Transverse colon (tissue), 4 donors: ENCODE measurements at places on chromosomes 1 and 21. TPM values are rescaled to one million over a fixed set of nuclear protein-coding genes. Genes with fewer than 3 reads are reported as not detected.

DNA sequence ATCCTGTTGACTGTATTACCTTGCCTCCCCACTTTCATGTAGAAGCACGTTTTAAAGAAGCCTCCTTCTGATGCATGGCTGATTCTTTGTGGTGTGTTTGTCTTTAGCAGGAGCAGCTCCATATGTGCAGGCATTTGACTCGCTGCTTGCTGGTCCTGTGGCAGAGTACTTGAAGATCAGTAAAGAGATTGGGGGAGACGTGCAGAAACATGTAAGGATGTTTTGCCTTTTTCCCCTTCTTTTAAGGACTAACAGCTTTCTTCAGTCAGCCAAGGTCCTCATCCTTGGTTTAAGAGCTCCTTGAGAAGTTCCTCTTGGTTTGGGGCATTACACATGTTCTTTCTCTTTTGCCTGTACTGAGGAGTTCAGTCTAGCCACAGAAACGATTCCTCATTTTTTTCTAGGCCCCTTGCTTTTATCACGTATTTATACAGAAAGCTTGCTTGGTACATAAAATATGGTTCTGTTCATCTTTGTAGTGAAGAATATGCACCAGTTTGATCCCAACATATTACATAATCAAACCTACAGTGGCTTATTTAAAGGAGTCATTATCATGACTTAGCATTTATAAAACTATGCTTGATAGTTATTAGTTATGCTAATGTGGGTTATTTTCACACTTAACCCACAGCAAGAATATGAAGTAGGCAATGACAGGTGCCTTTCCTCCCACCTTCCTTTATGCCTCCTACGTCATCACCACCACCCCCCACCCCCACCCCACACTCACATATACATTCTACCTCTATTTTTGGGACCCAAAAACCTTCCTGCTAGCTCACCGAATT is 19.6 kb downstream of the CAP1 start:
- H3K27me3 ChIP-seq: no peaks in the 10 kb centered on the region
- no peak overlapping the region for H3K4me3 ChIP-seq

DNA sequence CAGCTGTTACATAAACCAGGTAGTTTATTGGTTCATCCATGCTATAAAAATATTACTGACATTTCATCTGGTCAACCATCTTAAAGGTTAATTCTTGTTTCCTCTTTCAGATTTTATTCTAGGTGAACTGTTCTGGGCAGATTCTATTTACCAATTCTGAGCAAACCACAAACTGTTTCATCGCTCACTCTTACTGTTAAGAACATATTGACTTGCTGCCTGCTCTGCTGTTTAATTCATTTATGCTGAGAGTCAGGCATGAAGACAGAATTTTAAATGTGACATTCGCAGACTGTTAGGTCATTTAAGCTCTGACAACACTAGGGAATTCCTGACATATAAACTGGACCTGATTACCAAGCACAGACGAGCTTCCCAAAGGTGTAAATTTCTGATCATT is 98.3 kb downstream of the PIGK start:
- peaks cover 5% of the 10 kb centered on the region for H3K4me1 ChIP-seq
- no peak for DNase-seq
- no peaks in the 10 kb centered on the region for H3K27me3 ChIP-seq
- no peaks in the 10 kb centered on the region for H3K36me3 ChIP-seq
- no peak overlapping the region for H3K4me3 ChIP-seq

GRCh38 chr1:101165954-101166353 is 70.9 kb upstream of the S1PR1 start:
- no peaks in the 10 kb centered on the region for H3K36me3 ChIP-seq
- no peaks in the 10 kb centered on the region for H3K4me1 ChIP-seq
- DNase-seq: no peak

GRCh38 chr1:57281324-57281723 is 142.5 kb downstream of the DAB1 start:
- DNase-seq: no peak
- H3K27me3 ChIP-seq: no peaks in the 10 kb centered on the region
- no peak overlapping the region for H3K27ac ChIP-seq
- no peak overlapping the region for H3K4me3 ChIP-seq
- H3K36me3 ChIP-seq: no peaks in the 10 kb centered on the region

- H3K4me3 ChIP-seq: no peak overlapping the region
- no peaks in the 10 kb centered on the region for H3K36me3 ChIP-seq
- no peak overlapping the region for H3K27ac ChIP-seq
- H3K4me1 ChIP-seq: no peaks in the 10 kb centered on the region
- no peak for DNase-seq
- no peaks in the 10 kb centered on the region for H3K27me3 ChIP-seq
Observed at GRCh38 chr1:160161965-160162705, 10.7 kb downstream of the ATP1A4 start.

DNA sequence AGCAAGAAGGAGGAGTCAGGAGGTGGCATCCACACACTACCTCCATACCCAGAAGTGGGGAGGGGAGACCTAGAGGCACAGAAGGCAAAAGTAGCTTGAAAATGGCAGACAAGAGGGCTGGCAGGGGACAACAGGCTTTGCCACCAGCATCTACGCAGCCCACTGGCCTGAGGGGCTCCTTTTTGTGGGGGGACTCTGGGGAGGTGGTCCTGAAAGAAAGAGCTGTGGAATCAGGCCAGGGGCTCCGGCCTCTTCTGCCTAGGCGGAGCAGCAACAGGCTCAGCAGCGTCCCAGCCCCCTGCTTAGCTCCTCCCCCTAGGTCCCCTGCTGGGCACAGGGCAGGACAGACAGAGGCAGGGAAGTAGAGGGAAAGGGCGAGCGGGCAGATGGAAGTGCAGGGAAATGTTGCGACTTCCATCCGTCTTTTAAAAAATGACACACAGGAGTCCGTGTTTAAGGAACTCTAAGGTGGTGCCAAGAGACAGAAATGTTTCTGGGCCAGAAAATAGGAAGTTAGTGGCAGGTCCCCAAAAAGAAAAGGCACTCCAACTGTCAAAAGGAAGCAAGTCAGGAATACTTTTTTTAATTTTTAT is 10.0 kb upstream of the LEFTY2 start:
- H3K27ac ChIP-seq: no peak overlapping the region
- no peaks in the 10 kb centered on the region for H3K27me3 ChIP-seq
- H3K4me3 ChIP-seq: no peak overlapping the region
- H3K36me3 ChIP-seq: no peaks in the 10 kb centered on the region
- no peak for DNase-seq

GRCh38 chr1:53130598-53130877 is 11.9 kb downstream of the SLC1A7 start:
- no peak overlapping the region for H3K4me3 ChIP-seq
- peaks cover 9% of the 10 kb centered on the region for H3K4me1 ChIP-seq
- peak overlapping the region; percentile 59 for H3K27ac ChIP-seq
- no peaks in the 10 kb centered on the region for H3K27me3 ChIP-seq
- H3K36me3 ChIP-seq: no peaks in the 10 kb centered on the region

GRCh38 chr21:43948740-43949498 is 63.2 kb upstream of the TRAPPC10 start:
- no peak overlapping the region for H3K27ac ChIP-seq
- H3K36me3 ChIP-seq: peaks cover 3% of the 10 kb centered on the region
- no peaks in the 10 kb centered on the region for H3K4me1 ChIP-seq
- no peaks in the 10 kb centered on the region for H3K27me3 ChIP-seq
- no peak for DNase-seq
- no peak overlapping the region for H3K4me3 ChIP-seq

DNA sequence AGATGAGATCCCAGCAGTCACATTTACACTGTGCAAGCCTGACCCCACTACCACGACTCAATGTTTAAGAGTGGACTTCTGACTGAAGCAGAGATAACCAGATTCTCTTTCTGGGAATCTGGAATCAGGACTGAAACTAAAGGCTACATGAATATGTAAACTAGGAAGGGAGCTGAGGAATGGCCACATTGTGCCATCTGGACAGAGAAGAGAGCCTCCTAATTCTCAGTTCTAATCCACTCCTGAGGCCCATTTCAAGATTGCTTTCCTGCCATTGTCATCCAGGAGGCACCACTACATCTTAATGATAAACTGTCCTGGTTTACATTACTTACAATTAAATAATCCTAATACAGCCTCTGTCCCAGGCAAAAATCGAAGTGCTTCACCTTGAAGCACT is 6.5 kb downstream of the PAXBP1 start:
- peaks cover 19% of the 10 kb centered on the region for H3K4me1 ChIP-seq
- H3K27ac ChIP-seq: no peak overlapping the region
- H3K27me3 ChIP-seq: no peaks in the 10 kb centered on the region
- no peak for DNase-seq

DNA sequence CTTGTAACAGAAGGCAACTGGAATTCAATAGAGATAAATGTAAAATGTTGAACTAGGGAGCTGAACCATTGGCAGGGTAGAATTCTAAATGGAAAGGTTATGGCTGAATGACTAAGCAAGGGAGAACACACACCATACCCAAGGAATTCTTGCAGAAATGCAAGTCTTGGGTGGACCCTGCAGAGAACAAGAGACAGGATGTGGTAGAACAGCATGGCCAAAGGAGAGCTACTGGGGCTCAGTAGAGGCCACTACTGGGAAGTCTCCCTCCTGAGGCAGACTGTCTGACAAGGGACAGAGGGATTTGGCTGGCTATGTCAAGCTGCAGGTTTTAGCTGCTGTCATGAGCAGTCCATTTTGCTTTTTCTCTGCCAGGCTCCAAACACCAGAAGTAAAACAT is 180.9 kb downstream of the TNR start:
- no peaks in the 10 kb centered on the region for H3K36me3 ChIP-seq
- no peak overlapping the region for H3K4me3 ChIP-seq
- no peaks in the 10 kb centered on the region for H3K27me3 ChIP-seq
- no peak for DNase-seq
- no peak overlapping the region for H3K27ac ChIP-seq
- no peaks in the 10 kb centered on the region for H3K4me1 ChIP-seq

DNA sequence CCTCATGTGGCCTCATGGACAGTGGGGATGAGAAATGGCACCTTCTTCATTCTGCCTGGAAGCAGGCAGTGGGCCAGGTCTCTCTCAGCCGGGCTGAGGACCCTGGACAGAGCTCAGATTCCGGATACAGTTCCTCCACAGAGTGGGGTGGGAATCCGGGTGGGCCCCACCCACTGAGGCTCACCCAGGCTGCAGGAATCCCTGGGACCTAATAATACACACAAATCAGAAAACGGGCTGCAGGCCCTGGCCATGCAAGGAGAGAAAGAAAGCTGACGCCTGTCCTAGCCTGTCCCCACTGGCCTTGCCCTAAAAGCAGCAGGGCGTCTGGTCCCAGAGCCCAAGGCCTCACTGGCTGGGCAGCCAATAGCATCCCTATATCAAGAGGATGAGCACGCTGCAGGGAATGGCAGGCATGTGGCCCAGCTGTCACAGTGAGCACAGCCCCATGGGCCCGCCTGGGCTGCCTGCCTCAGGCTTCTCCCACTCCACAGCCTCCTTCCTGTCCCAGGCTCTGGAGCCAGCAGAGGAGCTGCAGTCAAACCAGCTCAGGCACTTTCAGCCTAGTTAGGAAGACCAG is 25.3 kb downstream of the ACTA1 start:
- H3K27me3 ChIP-seq: peaks cover 67% of the 10 kb centered on the region
- no peak overlapping the region for H3K4me3 ChIP-seq
- peaks cover 16% of the 10 kb centered on the region for H3K4me1 ChIP-seq
- no peak for DNase-seq

DNA sequence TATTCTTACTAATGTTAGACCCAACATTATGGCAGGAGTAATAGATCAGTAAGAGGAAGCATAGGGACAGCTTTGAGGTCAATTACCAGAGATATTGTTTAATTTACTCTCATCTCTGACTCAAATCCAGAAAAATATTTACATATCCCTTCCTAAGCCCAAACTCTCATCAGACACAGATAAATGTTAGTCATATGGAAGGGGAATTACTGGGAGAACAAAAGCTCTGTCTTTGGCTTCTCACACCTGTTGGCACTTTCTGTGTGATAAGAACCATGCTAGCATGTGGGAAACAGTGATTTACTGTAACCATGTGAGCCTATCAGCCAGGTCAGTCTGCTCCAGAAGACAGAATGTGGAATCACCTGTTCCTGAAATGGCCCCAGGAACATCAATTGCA is 72.4 kb downstream of the DUSP10 start:
- no peaks in the 10 kb centered on the region for H3K4me1 ChIP-seq
- no peaks in the 10 kb centered on the region for H3K36me3 ChIP-seq
- no peak overlapping the region for H3K4me3 ChIP-seq
- no peak for DNase-seq
- H3K27me3 ChIP-seq: no peaks in the 10 kb centered on the region

- no peak overlapping the region for H3K27ac ChIP-seq
- H3K27me3 ChIP-seq: no peaks in the 10 kb centered on the region
- no peak for DNase-seq
- no peaks in the 10 kb centered on the region for H3K36me3 ChIP-seq
Observed at GRCh38 chr1:245008761-245009160, 144.4 kb upstream of the HNRNPU start.

- H3K4me3 ChIP-seq: peak overlapping the region; percentile 86
- H3K27me3 ChIP-seq: no peaks in the 10 kb centered on the region
- peak overlapping the region; percentile 97 for H3K27ac ChIP-seq
- H3K4me1 ChIP-seq: peaks cover 4% of the 10 kb centered on the region
Observed at GRCh38 chr1:182392050-182393028, 749 bp upstream of the GLUL start.

DNA sequence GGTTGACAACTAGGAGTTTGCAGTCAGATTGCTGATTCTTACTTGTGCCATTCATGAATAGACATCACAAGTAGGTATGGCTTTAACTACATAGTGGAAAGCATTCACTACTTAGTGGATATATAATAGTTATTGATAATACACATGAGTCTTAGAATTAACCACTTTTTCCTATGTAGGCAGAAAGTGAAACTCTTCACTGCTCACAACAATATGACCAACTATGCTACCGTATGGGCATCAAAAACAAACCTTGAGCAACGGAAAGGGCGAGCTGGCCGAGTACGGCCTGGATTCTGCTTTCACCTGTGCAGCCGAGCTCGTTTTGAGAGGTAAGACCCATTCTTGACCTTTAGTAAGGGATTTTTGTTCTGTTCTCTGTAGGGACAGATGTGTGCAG is 38.7 kb downstream of the DHX9 start:
- H3K4me3 ChIP-seq: no peak overlapping the region
- no peak overlapping the region for H3K27ac ChIP-seq
- no peaks in the 10 kb centered on the region for H3K27me3 ChIP-seq
- no peaks in the 10 kb centered on the region for H3K4me1 ChIP-seq

DNA sequence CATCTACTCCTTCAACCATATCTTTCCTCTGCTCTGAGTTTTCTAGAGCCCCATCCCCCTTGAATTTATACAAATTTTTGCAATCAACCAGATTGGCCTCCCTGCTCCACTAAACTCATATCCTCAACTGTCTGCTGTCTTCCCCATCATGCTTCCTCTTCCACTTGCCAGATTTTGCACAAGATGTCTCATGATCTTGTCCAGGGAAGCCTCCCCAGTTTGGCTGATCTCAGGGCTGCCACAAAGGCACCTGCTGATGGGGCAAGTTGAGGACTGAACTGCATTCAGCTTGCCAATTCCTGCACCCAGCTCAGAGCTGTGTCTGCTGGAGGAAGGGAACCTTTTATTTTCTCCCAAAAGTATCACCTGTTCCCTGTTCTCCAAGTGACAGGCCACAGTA is 3.9 kb upstream of the KCNJ9 start:
- no peaks in the 10 kb centered on the region for H3K36me3 ChIP-seq
- peaks cover 53% of the 10 kb centered on the region for H3K27me3 ChIP-seq
- H3K27ac ChIP-seq: no peak overlapping the region

Gene CD5L
- total RNA-seq: not detected

Gene EPHA2
- 23.9 TPM for total RNA-seq

Gene TIAM1
- 4.9 TPM for total RNA-seq

Gene LRRC71
- total RNA-seq: 1.2 TPM

Gene AGMAT
- 6.7 TPM for total RNA-seq

Gene CD1C
- not detected for total RNA-seq
